A549 treated with CpdA at 1 μM for 4 hours (cell line): ENCODE measurements at places on chromosomes 7 and 10. TPM values are rescaled to one million over a fixed set of nuclear protein-coding genes. Genes with fewer than 3 reads are reported as not detected.

Gene GPRIN2
- total RNA-seq, result 20.8 to 34.6 TPM (median 26.3 TPM) in 5 replicates

Gene CHAT
- total RNA-seq, result not detected in 5 replicates

Gene ATP6V0E2
- total RNA-seq, result 45.3 to 64.3 TPM (median 59.8 TPM) in 5 replicates

Gene LOXL4
- total RNA-seq, result 1.2 to 1.5 TPM (median 1.3 TPM) in 5 replicates

Gene OR2A42
- not detected in 5 replicates for total RNA-seq

Gene DDC
- 0.77 to 1.6 TPM (median 1.2 TPM) in 5 replicates for total RNA-seq

Gene CHN2
- total RNA-seq, result 0.11 TPM in 1 of 5 replicates, not detected in the others

Gene MBL2
- total RNA-seq, result not detected in 5 replicates

Gene FAM13C
- 0.08 to 0.32 TPM (median 0.14 TPM) in 4 of 5 replicates, not detected in the other for total RNA-seq

Gene KDM7A
- 1.9 to 3.0 TPM (median 3.0 TPM) in 5 replicates for total RNA-seq

Gene ADRB1
- 0.41 to 0.94 TPM (median 0.74 TPM) in 5 replicates for total RNA-seq

Gene GARIN1A
- total RNA-seq, result 0.41 to 0.85 TPM (median 0.67 TPM) in 5 replicates

Gene SH2B2
- 2.1 to 3.7 TPM (median 3.5 TPM) in 5 replicates for total RNA-seq

Gene PALD1
- 5.5 to 7.8 TPM (median 6.9 TPM) in 5 replicates for total RNA-seq

Gene MICU1
- total RNA-seq, result 53.1 to 65.4 TPM (median 55.6 TPM) in 5 replicates

Gene NET1
- total RNA-seq, result 72.1 to 99.4 TPM (median 86.8 TPM) in 5 replicates

Gene ANKRD30A
- 0.37 to 1.4 TPM (median 1.0 TPM) in 5 replicates for total RNA-seq

Gene ITPRIP
- total RNA-seq, result 57.4 to 80.2 TPM (median 73.0 TPM) in 5 replicates

Gene EMX2
- 0.05 TPM in 1 of 5 replicates, not detected in the others for total RNA-seq

Gene CYP51A1
- 40.9 to 54.2 TPM (median 41.4 TPM) in 5 replicates for total RNA-seq

Gene LBX1
- not detected in 5 replicates for total RNA-seq

Gene ANKRD61
- 0.38 to 0.90 TPM (median 0.61 TPM) in 5 replicates for total RNA-seq

Gene HOXA3
- 5.3 to 13.3 TPM (median 10.6 TPM) in 5 replicates for total RNA-seq

Gene ENO4
- total RNA-seq, result 0.19 to 0.51 TPM (median 0.34 TPM) in 5 replicates

Gene MSMB
- total RNA-seq, result not detected in 5 replicates

Gene MALRD1
- 0.02 TPM in 1 of 5 replicates, not detected in the others for total RNA-seq

Gene SLC26A4
- total RNA-seq, result 0.08 to 0.12 TPM (median 0.09 TPM) in 4 of 5 replicates, not detected in the other

Gene GALNT17
- total RNA-seq, result not detected in 5 replicates

Gene LIPJ
- not detected in 5 replicates for total RNA-seq

Gene GTF2I
- 76.3 to 97.6 TPM (median 95.3 TPM) in 5 replicates for total RNA-seq

Gene FHIP2A
- total RNA-seq, result 6.9 to 9.3 TPM (median 8.5 TPM) in 5 replicates

Gene AS3MT
- total RNA-seq, result 3.3 to 4.7 TPM (median 4.0 TPM) in 5 replicates

Gene SPOCK2
- 0.34 to 0.61 TPM (median 0.43 TPM) in 5 replicates for total RNA-seq

Gene IDI2
- 0.13 TPM in 1 of 5 replicates, not detected in the others for total RNA-seq

Gene OGDH
- total RNA-seq, result 28.7 to 33.1 TPM (median 31.1 TPM) in 5 replicates

Gene HSPB1
- 602 to 1,069 TPM (median 1,036 TPM) in 5 replicates for total RNA-seq

Gene PSD
- total RNA-seq, result 0.24 to 0.91 TPM (median 0.30 TPM) in 5 replicates

Gene OR9A4
- not detected in 5 replicates for total RNA-seq

Gene MPLKIP
- total RNA-seq, result 33.0 to 43.3 TPM (median 39.3 TPM) in 5 replicates

Gene ADCY1
- total RNA-seq, result 2.0 to 2.7 TPM (median 2.2 TPM) in 5 replicates

Gene PON1
- 0.14 to 0.59 TPM (median 0.45 TPM) in 5 replicates for total RNA-seq

Gene INTS1
- 50.1 to 68.4 TPM (median 55.6 TPM) in 5 replicates for total RNA-seq

Gene ITIH5
- 0.02 to 0.37 TPM (median 0.08 TPM) in 5 replicates for total RNA-seq

Gene MYOZ1
- total RNA-seq, result 0.08 TPM in 1 of 5 replicates, not detected in the others

Gene TFR2
- 2.6 to 3.4 TPM (median 2.9 TPM) in 5 replicates for total RNA-seq

Gene TMEM229A
- total RNA-seq, result not detected in 5 replicates

Gene LRRD1
- not detected in 5 replicates for total RNA-seq

Gene FOXP2
- total RNA-seq, result not detected in 5 replicates

Gene MMRN2
- total RNA-seq, result 0.51 to 1.1 TPM (median 0.94 TPM) in 5 replicates

Gene INPP5A
- 12.7 to 17.3 TPM (median 13.9 TPM) in 5 replicates for total RNA-seq

Gene STEAP1
- total RNA-seq, result 13.4 to 15.6 TPM (median 14.5 TPM) in 5 replicates

Gene PNLIPRP3
- not detected in 5 replicates for total RNA-seq

Gene LFNG
- 8.4 to 14.0 TPM (median 12.7 TPM) in 5 replicates for total RNA-seq

Gene ENTPD1
- 0.02 to 0.10 TPM in 2 of 5 replicates, not detected in the others for total RNA-seq

Gene AKR1E2
- 6.0 to 9.2 TPM (median 7.5 TPM) in 5 replicates for total RNA-seq

Gene SRRM3
- total RNA-seq, result 5.6 to 8.2 TPM (median 7.6 TPM) in 5 replicates

Gene CRHR2
- 0.03 TPM in 1 of 5 replicates, not detected in the others for total RNA-seq

Gene CTAGE4
- not detected in 5 replicates for total RNA-seq
